CD8-positive, alpha-beta memory T cell (primary cell): ENCODE measurements at places on chromosomes 11 and 22.

- no peak for DNase-seq
Observed at GRCh38 chr11:83280256-83280655, 5.9 kb downstream of the CCDC90B start.

DNA sequence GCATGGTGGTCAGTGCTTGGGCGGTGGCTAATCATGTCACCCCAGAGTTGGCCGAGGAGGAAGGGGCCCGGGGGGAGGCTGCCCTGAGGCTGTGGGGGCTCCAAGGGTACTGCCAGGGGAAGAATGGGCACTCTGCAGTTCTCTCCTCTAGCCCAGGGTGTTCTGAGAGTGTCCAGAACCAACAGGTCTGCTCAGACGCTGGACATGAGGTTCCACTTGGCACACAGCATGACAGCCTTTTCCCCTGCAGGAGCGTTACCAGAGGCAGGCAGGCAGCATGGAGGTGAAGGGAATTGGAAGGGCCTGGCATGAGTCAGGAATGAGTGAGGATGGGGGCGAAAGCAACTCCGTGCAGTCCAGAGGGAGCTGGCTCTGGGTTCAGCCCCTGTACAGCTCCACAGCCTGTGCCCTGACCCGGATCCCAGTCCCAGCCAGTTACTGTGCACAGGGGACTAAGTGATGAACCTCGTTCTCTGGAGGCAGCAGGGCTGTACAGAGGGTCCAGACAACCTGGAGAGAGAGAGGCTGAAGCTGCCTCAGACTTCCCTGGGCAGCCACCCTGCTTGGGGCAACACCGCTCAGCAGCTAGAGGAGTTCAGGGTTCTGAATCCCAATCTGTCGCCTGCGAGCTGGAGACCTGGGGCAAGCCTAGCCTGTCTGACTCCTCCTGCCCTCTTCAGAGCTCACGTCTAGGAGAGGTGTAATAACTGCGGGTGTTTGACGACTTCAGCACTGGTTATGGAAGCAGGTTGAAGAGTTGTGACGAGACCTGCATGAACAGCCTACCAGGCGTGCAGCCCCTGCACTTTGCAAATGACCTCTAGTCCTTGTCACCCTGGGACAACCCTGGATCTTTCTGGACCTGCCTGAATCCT is 14.7 kb upstream of the TUB start:
- no peak for DNase-seq

GRCh38 chr11:85276332-85276731 is 350.8 kb downstream of the DLG2 start:
- DNase-seq = no peak

- DNase-seq = no peak
Observed at GRCh38 chr11:16418428-16419097, 62.2 kb upstream of the SOX6 start.
